A549 treated with RU486 at 1 μM for 4 hours (cell line): ENCODE measurements at places on chromosomes 4 and X. TPM values are rescaled to one million over a fixed set of nuclear protein-coding genes. Genes with fewer than 3 reads are reported as not detected.

SYTL4 gene
- 1.9 to 2.6 TPM (median 2.2 TPM) in 5 replicates for total RNA-seq

SCML2 gene
- 6.7 to 9.8 TPM (median 8.0 TPM) in 5 replicates for total RNA-seq

FGA gene
- total RNA-seq: 7.1 to 11.3 TPM (median 7.9 TPM) in 5 replicates

OPRPN gene
- total RNA-seq: not detected in 5 replicates

PRDM8 gene
- 0.23 to 0.70 TPM (median 0.54 TPM) in 5 replicates for total RNA-seq

NAP1L5 gene
- 1.5 to 2.3 TPM (median 1.9 TPM) in 5 replicates for total RNA-seq
